ENCODE measurements at places on chromosomes 6 and 20. TPM values are rescaled to one million over a fixed set of nuclear protein-coding genes. Genes with fewer than 3 reads are reported as not detected.

Gene EPPIN
- polyA plus RNA-seq = not detected

GRCh38 chr6:90596967-90597539, 10.2 kb upstream of the MAP3K7 start:
- no peak for DNase-seq

- no peak for DNase-seq
Measured at GRCh38 chr6:23983735-23984134, 142.3 kb upstream of the NRSN1 start.

- no peak for DNase-seq
Measured at GRCh38 chr6:108157981-108158525, 7.8 kb upstream of the NR2E1 start.

All from naive thymus-derived CD4-positive, alpha-beta T cell (primary cell).